ENCODE measurements at places on chromosomes 12 and 14. TPM values are rescaled to one million over a fixed set of nuclear protein-coding genes. Genes with fewer than 3 reads are reported as not detected.

- no peak for DNase-seq
These were observed 80.0 kb downstream of the RCOR1 start for GRCh38 chr14:102672410-102672960.

DNA sequence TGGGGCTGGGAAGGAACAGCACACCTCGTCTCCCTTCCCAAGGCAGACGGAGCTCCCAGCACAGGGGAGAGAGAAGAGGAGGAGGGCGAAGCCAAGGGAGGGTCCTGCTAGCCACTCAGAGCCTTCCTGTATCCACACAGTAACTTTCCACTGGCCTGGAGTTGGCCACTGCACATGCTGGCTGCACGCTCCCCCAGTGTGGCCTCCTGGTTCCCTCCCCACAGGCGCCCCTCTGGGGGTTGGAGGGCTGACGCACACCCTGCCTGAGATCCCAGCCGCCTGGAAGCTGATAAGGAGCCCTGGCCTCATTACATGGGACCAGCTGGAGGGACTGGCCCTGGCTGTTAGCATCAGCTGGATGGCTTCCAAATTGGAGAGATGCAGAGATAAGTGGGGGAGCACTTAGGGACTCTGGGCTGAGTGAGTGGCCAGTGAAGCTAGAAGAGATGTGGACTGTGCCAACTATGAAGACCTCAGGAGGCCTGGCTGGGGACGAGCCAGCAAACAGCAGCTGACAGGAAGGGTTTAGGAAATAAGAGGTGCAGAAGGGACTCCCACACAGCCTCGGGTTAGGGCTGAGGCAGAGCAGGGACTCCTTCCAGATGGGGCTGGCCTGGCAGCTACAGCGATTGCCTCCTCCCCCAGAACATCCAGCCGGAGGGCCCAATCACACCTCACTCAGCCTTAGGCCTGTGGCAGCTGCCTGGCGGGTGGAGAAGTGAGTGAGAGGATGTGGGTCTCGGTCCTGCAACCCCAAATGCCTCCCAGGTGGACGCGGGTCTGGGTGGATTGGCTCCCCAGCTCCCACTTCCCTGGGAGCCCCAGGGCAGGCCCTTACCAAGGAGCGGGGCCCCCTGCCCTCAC is 26.3 kb upstream of the BCDIN3D start:
- DNase-seq: peak; percentile 45

GRCh38 chr12:26399381-26399780 is 204.0 kb downstream of the SSPN start:
- no peak for DNase-seq

DNA sequence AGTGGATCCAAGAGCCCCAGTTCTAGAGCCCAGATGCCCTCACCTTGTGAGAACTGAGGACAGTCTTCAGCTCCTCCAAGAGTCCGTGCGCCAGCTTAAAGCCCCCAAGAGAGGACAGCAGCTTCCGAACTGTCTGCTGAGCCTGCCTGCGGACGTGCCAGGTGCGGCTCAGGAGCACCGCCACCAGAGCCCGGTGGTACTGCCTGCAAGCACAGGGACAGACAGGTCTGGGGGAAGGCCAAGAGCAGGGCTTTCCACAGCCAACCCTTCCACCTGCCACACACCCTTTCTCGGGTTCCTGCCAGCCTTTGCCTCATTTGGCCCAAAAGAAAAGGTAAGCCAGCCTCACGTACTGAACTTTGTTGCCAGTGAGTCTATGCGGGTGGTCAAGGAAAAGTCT is 30.2 kb downstream of the GCN1 start:
- no peak for DNase-seq

DNA sequence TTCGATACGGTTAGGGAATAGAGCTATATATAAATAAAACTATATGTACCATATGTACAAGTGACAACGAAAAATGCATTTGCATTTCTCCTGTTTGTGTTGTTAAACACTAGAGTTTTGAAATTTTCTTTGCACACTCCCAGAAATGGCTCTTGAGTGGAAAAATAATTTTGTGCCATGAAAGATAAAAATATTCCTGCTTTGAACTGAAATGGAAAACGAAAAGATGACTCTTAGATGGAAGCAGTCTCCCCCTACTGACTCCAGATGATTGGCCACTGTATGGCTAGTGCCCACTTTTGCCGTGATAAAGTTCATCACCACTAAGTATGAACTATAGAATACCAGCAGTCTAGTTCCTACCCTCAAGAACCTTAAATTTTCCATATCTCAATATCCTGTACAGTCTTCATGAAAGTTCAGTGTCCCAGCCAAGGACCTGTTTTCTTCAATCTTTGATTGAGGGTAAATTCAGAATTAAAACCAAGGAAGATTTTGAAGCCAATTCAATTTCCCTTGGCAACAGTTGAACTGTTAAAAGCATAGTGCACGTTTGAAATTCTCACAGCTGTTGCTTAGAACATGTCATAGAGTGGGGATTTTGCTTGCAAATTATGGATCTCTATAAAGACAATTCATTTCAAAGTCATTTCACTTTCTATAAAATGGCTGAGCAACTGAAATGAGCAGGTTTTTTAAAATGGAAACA is 1.6 kb upstream of the PPP2R5E start:
- no peak for DNase-seq

- DNase-seq: no peak
These were observed 19.5 kb downstream of the NUAK1 start for GRCh38 chr12:106119301-106119700.

DNA sequence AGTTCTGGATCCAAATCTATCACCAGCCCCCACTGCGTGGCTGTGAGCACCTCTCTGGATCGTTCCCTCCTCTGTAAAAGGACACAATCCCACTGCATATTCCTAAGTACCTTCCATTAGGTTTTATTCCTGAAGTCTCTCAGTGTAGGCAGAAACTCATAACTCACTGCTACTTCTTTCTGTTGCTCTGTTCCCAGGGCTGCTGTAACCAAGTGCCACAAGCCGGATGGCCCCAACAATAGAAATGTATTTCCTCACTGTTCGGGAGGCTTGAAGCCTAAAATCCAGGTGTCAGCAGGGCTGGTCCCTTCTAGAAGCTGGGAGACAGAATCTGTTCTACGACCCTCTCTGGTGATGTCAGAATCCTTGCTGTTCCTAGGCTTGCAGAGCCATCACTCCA is 24.9 kb downstream of the FOXN3 start:
- DNase-seq: no peak

OASL gene
- total RNA-seq: 3.1 TPM

CBLN3 gene
- 1.4 TPM for total RNA-seq

- DNase-seq: no peak
These were observed 166.0 kb upstream of the NOS1 start for GRCh38 chr12:117527479-117527855.

KLRC1 gene
- 0.29 TPM for total RNA-seq

RND1 gene
- total RNA-seq: 16.7 TPM

DNA sequence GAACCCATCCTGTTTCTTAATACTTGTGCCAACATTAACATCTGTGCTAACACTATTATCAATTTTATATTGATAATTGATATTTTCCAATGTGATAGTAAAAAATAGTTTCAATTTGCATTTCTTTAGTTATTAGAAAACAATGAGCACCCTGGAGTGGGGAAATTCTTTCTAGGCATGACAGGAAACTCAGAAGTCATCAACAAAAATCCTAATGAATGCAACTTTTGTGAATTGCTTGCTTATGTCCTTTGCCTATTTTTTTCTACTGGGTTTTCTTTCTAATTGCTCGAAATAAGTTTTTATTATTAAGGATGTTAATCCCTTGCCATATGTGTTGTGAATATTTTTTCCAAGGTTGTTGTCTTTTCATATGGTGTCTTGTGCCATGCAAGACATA is 18.1 kb upstream of the WDR20 start:
- DNase-seq: no peak

DNA sequence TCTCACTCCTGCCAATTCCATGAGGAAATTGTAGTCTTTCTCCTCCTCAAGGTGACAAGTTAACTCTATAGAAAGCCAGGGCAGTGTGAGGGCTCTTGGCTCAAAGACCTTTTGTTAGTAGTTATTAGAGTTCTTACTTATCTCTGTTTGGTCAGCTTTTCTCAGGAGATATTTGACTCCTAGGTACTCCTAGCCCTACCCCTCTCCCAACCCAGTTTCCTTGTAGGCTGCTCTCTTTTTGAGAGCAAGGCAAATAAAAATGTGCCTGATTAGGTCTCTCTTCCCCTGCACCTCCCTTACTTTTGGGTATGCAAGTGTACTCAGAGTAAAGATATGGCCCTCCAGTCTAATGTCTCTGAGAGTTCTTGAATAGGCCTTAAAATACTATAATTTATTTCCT is 23.8 kb downstream of the BTG1 start:
- DNase-seq: no peak

DNA sequence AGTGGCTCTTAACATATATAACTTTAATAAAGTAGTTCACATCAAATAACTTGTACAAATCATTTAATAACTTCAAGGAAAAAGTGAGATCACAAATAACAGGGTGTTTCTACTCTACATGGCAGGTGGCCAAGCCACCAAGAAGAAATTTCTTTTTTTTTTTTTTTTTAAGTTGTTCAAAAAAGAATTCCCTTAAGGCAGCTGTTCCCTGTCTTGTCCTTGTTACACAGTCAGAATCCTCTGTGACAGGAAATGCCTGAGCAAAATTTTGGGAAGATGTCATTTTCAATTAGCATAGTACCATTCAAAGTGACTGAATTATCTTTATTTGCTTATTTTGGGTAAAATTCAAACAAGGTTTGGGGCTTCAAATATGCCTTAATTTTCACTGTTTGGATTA is 79.4 kb downstream of the LIN7A start:
- DNase-seq: no peak

ESPL1 gene
- total RNA-seq: 3.7 TPM

- DNase-seq: peak; percentile 81
These were observed at the start of gene ASPG for GRCh38 chr14:104085032-104085888. ASPG (plus strand) TSS chr14:104085700; CDS start chr14:104085771, 71 bp downstream.

- DNase-seq: no peak
These were observed 36.0 kb upstream of the GNPNAT1 start for GRCh38 chr14:52827426-52827825.

DNA sequence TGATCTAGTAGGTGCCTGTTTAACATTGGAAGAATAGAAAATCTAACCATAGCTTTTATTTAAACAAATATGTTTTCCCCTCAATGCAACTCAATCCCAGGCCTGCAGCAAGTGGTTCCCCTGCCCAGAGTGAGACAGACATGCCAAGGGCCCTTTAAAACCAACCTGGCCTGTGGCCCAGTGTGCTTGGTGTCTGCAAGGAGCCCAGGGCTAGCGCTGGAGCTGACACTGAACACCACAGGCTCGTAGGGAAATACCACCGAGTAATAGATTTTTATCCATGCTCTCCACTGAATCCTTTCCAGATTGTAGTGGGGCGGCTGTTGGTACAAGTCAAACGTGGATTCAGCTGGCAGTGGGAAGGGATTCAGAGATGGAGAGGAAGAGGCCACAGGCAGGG is 95.6 kb upstream of the NRXN3 start:
- DNase-seq: no peak

GRCh38 chr12:3644104-3644503 is 108.8 kb downstream of the CRACR2A start:
- DNase-seq: no peak

KLHL33 gene
- total RNA-seq: 0.19 TPM

DNA sequence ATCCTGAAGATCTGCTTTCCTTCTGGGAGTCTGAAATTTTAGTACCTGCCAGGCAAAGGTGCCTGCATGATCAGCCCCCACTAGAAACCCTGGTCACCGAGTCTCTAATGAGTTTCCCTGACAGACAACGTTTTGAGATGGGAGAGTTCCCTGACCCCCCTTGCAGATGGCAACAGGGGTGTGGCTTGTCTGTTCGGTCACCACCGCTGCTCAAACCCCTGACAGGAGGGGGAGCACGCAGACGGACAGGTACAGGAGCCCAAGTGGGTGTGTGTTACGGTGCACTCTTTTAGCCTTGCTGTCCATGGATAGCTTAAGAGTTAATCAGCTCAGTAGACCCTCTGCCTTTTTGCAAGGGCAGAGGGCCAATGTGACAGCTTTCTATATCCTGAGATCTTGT is 19.3 kb upstream of the CDKN3 start:
- no peak for DNase-seq

DNA sequence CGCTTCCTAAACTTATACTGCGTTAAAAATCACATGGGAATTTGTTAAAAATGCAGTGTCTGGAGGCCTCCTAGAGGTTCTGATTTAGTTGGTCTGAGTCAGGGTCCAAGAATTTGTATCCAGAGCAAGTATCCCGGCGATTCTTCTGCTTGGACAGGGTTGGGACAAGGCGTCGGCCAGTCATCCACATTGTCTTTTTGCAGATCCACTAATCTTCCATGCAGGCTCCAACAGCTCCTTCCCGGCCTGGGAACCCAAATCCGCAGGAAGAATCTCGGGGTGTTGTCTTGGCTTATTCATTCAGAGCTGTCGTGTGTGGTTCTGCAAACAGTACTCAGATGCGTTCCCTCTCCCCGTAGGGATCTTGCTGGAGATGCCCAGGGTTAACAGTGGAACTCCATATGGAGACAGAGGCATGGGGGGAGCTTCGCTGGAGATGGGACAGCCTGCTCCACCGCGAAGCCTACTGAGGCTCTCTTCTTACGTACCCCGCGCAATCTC is 25.3 kb downstream of the GPRC5D start:
- no peak for DNase-seq

GRCh38 chr14:81382517-81383225 is 17.5 kb downstream of the STON2 start:
- no peak for DNase-seq

- DNase-seq: no peak
These were observed 486.3 kb downstream of the LRIG3 start for GRCh38 chr12:58433959-58434358.

- DNase-seq: no peak
These were observed 122.9 kb upstream of the ATP2B1 start for GRCh38 chr12:89831310-89832095.

FIGNL2 gene
- total RNA-seq: 0.24 TPM

DNA sequence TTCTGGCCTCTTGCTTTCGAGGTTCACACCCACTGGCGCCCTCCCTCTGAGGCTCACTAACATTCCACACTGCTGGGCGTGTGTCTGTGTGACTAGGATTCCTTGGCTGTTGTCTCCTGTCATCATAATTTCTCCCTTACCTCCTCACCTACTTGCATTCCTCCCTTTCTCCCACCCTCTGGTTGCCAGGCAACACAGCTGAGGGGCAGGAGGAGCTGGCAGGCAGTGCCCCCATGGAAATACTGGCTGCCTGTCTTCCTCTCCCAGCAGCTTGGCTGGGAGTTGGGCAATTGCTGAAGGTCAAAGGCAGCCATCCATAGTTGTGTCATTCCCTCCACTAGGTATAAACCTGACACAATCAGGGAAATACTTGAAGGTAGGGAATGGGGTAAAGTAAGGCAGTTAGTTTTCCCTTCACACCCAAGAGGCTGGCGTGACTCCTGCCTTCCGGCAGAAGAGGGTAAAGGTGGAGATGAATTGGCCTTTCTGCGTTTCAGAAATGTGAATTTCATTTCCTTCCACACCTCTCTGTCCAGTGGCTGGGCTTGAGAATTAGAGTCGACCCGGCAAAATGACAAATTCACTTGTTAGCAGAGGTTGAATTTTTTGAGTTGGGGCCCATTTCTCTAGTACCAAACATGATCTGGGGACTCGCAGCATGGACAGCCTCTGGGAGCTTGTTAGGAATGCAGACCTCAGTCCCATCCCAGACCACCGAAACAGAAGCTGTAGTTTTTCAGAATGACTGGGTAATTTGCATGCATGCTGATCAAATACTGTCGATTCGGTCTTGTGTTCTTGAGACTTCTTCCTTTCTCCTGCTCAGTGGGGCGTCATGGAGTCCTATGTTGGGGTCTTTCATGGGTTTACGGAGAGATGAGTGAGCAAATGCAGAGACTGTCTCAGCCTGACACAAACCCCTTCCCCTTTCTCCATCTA is 24.3 kb upstream of the EMP1 start:
- DNase-seq: peak; percentile 88

GRCh38 chr14:96754162-96754844 is 42.9 kb upstream of the VRK1 start:
- no peak for DNase-seq

GRCh38 chr14:95313707-95314106 is 6.0 kb downstream of the CLMN start:
- peak; percentile 93 for DNase-seq
